ENCODE measurements at places on chromosomes 1 and 21.

DNA sequence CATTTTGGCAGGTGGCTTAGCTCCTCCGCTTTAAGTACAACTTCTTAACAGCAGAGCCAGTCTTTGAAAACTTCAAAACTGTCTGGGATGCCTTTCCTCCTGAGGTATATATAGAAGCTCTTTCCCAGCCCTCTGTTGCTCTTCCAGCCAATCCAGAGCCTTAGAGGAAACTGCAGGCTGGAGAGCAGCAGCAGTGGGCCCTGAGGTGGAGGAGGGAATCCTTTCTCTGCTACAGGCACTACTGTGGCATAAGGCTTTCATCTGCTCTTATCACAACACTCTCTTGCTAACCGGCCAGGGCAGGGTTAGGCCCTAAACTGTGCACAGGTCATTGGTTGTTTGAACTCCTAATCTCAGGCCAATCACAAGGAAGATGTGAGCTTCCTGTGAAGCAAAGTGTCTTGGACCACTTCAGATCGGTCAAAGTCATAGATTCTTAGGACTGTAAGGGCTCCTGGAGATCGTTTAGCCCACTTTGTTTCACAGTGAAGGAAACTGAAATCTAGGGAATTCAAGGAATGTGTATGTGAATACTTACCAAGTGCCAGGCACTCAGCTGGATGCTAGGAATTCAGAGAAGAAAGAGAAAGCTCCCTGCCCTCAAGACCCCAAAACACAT is at the start of gene RGS5:
Gene RGS5 (minus strand): TSS at position 84 of the 619 bp plus-strand sequence. CDS start 81 bp downstream, at position 3.
- DNase-seq: no peak

DNA sequence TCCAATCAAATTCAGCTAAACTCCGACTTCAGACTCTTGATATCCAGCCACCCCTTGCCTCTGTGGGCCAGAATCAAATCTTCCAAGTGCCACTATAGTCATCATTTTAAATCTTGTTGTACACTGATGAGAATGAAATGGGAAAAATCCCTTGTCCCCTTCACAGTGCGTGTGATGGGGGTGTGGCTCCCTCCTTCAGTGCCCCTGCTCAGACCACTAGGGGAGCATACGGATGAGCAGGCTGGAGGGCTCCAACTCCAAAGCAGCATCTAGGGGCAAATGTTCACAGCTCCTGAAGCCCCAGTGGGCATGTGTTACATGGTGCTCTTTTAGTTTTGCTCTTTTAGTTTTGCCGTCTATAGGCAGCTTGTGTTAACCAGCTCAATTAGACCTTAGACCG is 35.4 kb upstream of the HSD3B1 start:
- DNase-seq: no peak

- DNase-seq: no peak
Measured at GRCh38 chr21:37888659-37889058, 27.6 kb downstream of the KCNJ6 start.

DNA sequence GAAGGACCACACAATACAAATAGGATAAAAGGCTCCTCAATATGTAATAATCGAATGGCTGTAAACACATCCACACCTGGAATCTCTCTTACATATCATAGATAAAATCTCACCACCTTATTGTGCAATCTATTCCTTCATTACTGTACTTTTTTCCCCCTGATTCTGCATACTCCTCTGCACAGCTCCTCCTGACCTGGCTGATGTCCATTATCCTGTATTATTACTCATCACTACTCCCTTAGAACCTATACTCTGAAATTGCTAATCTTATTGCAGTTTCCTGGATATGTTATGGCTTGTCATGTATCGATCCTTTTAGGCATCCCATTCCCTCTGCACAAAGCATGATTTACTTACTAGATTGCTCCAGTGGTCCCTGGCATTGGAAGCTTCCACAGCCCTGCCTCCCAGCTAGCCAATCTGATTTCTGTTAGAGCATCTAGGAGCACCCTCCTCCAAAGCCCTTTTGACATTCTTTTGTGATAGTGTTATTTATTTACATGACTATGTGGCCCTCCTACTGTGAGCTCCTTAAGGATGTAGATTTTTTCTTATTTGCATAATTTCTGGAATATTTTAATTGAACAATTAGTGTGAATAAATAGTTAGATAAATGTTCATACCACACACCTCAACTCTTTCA is 24.2 kb upstream of the PHGDH start:
- no peak for DNase-seq

- DNase-seq: no peak
Measured at GRCh38 chr1:220798338-220798737, 11.6 kb downstream of the MTARC1 start.

DNA sequence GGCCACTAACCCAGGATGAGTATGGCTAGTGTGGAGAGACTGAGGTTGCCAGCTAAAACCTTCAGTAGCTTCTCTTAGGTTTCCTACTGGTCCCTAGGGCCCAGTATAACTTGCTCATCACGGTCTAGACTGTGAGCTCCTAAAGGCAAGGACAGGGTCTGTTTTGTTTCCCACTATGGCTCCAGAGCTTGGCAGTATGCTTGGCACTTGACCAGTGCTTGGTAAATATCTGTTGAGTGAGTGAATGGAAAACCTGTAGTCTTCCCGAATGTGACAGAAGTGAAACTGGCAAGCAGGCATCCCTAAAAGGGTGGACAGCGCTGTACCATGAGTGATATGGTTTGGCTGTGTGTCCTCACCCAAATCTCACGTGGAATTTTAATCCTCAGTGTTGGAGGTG is 13.1 kb upstream of the PARS2 start:
- DNase-seq: no peak

- DNase-seq: no peak
Measured at GRCh38 chr1:150180474-150180873, 30.8 kb downstream of the PLEKHO1 start.

DNA sequence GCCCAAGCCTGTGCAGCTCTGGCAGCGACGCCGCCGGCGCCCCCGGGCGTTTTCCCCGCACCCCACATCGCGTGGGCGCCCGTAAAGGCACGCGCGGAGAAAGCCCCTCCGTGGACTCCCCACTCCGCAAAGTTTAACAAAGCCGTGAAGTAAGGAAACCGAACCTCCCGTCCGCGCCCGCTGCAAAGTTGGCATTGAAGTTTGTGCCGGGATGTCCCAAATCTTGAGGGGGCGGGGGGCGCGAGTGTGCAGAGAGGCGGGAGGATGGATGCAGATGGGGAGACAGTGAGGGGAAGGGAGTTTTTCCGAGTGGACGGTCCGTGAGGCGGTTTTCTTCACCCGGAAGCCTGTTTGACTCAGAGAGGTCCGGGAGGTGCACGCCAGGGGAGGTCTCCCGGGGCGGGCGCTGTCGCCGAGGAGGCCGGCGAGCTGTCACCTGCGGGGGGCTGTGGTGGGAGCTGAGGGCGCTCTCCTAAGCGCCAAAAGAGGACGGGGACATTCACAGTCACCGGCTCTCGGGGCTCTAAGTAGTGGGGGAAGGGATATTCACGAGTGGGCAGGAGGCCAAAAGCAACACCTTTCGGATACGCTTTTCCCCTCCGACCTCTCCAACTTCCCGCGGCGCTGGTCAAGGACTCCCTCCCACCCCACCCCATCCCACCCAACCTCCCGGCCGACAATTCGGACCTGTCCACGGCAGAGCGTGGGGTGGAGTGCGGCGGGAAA is 1.3 kb downstream of the WLS start:
- no peak for DNase-seq

- no peak for DNase-seq
Measured at GRCh38 chr1:176543360-176544129, 80.6 kb downstream of the PAPPA2 start.

DNA sequence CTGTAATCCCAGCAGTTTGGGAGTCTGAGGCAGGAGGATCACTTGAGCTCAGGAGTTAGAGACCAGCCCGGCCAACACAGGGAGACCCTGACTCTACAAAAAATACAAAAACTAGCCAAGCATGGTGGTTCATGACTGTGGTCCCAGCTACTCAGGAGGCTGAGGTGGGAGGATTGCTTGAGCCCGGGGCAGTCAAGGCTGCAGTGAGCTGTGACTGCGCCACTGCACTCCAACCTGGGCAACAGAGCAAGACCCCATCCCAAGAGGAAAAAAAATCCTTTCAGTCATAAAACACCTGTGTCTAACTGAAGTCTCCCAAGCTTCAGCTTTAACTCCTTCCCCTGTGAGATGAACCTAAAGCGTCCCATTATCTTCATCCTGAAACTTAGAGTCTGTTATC is 33.1 kb upstream of the GOLT1A start:
- DNase-seq: no peak
